ENCODE measurements at places on chromosomes 6 and 20. TPM values are rescaled to one million over a fixed set of nuclear protein-coding genes. Genes with fewer than 3 reads are reported as not detected.

Gene KCNG1
- 20.3 TPM for total RNA-seq

Gene RBPJL
- not detected for total RNA-seq

Gene ANKRD66
- not detected for total RNA-seq

Gene ATXN1
- 65.4 TPM for total RNA-seq

Gene PAX1
- total RNA-seq, result not detected

Gene MTFR2
- 4.0 TPM for total RNA-seq

Gene LTB
- total RNA-seq, result 488 TPM

Gene ZSWIM3
- 7.1 TPM for total RNA-seq

Gene ARHGAP40
- total RNA-seq, result not detected
